OCI-M1 (cell line): ENCODE measurements at places on chromosomes 7 and 10.

GRCh38 chr10:77699080-77699645 lies 61.6 kb upstream of the KCNMA1 start:
- DNase-seq: no peak

- DNase-seq: no peak
These were observed 41.2 kb downstream of the COL13A1 start for GRCh38 chr10:69842882-69843281.

DNA sequence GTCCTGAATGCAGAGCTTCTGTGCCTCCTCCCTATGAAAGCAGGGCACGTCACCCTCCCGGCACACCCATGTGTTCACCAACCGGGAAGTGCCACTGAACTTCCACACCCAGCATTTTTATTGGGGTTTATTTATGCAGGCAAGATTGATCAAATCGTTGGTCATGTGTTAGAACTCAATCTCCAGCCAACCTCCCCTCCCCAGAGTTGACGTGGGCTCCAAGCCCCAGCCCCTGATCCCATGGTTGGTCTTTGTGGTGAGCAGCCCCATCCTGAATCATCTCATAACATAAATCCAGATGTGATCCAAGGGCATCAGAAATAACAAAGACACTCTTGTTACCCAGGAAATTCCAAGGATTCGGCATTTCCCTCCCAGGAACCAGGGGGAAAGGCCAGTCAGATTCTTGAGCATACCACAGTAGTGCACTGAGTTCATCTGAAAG lies 151.2 kb downstream of the TPST1 start:
- DNase-seq: no peak

DNA sequence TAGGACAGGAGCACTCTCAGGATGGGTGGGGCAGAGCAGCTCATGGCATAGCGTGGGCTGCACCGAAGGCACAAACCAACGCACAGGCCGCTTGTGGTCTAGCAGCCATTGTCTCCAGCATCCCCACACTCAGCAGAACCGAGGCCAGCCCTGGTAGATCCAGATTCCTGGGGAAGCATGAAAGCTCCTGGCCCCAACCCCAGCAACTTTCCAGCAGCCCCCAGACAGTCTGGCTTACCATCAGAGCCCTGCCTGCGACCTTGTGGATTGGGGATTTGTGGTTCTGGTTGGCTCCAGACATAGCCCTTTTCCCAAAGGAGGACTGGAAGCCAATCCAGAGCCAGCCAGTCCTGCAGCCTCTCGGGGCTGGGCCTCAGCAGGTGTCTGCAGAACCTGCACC lies 33.8 kb upstream of the MGMT start:
- no peak for DNase-seq

GRCh38 chr7:155227788-155228458 lies 69.8 kb upstream of the INSIG1 start:
- no peak for DNase-seq

GRCh38 chr7:113044394-113044793 lies 42.2 kb downstream of the GPR85 start:
- no peak for DNase-seq

- peak; percentile 14 for DNase-seq
These were observed 537 bp downstream of the FOXK1 start for GRCh38 chr7:4682621-4683042.

DNA sequence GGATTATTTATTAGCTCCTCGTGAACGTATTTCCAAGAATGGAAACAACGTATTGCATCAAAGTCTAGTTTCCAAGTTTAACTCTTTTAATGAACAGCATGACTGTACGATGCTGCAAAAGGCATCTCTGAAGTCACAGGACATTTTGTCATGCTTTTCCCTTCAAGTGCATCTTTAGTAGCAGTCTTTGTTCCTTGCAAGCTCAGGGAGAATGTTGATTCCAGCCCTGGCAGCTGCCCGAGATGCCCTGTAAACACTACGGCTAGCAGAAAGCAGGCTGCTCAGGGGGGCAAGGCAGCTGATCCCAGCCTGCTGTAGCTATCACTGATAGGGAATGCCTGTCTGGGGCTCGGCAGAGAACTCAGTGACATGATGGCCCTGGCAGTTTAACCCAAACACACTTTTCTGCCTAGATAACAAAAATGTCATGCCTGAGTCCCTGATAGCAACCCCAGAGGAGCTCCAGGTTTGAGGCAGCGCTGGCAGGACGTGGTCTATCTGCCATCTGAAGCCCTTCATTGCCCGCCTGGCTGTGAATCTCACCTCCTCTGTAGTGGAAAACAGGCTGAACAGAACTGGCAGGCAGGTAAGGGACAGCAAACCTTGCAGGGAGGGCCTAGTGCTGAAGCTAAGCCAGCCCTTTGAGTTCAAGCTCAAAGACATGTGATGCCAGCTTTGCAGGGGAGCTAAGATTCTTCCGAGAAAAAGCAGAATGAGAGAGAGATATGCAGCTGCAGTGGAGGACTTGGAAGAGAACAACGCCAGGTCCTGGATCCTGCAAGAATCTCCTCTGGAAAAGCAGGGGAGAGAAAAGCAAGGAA lies 264.6 kb downstream of the SNX10 start:
- peak; percentile 39 for DNase-seq

GRCh38 chr10:131810036-131810804 lies 90.6 kb upstream of the PPP2R2D start:
- DNase-seq: no peak

- peak; percentile 69 for DNase-seq
These were observed 31.0 kb upstream of the ABCB4 start for GRCh38 chr7:87506246-87507180.

DNA sequence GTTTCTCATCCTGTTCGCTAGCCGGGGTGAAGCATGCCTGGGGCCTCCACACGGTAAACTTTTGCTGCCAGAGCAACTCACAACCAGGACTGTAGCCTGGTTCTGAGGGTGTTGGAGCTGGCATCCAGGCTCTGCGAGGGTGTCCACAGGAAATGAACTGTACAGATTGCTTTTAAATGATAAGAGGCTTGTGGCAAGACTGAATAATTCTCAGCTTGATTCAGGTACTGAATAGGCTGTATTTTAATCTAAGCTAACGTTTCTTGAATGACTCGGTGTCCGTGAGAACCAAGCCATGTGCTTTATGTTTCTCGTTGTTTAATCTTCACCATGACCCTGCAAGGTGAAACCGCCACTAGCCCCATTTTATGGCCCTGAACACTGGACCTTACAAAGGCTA lies 49.3 kb downstream of the EEPD1 start:
- no peak for DNase-seq

DNA sequence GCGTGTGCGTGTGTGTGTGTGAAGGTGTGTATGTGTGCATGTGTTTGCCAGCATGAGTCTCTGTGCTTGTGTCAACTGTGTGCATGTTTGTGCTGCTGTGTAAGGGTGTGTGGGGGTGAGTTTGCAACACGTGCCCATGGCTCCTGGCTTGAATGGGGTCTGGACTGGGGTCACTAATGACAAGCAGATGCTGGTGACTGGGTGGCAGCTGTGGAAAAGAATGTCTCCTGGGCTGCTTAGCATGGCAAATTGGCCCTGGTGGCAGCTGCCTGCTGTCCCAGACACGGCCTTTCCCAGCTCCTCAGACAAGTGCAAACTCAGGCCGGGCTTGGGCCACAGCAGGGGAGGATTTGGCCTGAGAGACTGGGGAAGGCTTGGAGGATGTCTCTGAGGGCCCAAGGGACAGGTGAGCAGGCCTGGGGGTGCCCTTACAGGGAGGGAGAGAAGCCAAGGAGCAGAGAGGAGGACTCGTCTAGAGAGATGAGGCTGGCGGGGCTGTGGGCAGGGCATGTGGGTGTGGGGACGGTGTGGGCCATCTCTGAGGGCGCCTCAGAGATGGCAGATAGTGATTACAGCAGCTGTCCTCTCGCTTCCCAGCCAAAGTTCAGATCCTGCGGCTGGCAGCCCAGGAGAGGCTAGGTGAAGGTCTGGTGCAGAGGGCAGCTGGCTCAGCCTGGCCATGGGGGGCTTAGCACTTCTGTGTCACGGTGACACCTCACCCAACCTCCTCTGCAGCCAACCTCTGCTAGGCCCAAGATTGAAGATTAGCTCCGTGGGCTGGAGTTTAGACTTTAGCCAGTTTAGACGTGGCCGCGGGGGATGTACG lies 1.5 kb downstream of the AQP1 start:
- no peak for DNase-seq

- DNase-seq: peak; percentile 52
These were observed 99.6 kb upstream of the DIP2C start for GRCh38 chr10:788796-789748.

DNA sequence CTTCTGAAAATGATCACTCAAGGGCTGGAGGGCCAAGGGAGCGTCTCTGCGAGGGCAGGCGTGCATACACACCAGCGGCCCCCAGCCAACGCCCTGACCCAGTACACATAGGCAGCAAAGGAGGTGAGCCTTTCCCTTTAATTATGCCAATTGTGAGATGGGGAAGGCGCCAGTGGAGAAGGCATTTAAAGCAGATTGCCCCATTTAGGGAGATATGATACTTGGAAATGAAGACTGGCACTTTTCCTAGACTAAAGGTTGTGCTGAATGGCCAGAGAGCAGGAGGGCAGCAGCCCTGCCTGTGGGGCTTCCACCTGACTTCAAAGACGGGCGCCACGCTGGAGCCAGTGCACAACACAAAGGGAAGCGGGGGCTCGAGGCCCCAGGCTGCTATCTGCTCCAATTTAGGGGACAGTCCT lies 24.1 kb downstream of the HIPK2 start:
- no peak for DNase-seq

DNA sequence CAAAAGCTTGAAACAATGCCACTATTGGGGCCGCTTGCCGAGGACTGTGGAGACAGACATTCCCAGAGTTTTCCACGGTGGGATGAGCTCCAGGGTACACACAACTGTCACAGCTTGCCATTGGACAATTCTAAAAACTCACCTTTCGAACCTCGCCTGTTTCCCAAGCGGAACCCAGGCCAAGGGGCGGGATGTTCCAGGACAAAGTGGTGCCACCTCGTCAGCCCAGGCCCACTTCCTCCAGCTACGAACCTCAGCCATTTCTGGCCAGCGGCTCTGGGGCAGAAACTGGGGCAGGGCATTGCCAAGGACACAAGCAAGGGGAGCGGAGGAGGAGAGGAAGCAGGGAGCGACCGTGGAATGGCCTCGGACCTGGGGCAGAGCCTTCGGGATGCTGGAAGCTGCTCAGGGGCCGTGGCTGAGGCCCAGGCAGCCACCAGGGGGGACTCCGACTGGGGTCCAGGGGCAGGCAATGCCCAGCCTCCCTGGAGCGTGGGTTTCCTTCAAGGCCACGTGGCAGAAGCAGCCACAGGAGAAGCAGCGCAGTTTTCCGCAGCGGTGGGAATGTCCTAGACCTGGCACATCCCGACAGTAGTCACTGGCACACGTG lies 44.7 kb upstream of the INSIG1 start:
- DNase-seq: no peak

DNA sequence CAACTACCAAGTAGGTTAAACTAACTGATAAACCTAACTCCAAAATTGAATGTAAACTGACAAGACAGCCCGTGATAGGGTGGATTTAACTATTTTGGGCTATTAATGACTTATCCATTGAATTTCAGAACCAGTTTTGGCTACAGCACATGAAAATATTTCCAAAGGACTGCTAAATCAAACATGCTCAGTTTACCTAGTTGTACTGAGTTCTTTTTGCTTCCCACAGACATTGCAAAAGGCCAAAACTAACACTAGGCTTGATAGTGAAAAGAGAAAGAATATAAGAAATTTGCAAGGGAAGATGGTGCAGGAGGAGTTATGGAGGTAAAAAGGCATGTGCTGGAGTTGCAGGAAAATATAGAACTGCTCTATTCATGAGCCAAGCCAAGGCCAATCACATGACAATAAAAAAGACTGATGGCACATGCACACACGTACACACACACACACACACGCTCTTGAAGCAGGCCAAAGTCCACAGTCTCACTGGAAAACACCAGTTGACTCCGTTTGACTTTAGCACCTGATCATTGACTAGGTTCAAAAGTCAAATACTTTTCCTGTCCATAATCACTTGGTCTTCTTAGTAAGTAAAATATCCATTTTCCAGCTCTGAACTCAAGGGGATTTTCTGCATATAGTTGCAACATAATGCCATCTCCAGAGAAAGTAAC lies 76.0 kb upstream of the AGBL3 start:
- no peak for DNase-seq

GRCh38 chr7:52715701-52716100 lies 319.7 kb upstream of the POM121L12 start:
- DNase-seq: no peak

DNA sequence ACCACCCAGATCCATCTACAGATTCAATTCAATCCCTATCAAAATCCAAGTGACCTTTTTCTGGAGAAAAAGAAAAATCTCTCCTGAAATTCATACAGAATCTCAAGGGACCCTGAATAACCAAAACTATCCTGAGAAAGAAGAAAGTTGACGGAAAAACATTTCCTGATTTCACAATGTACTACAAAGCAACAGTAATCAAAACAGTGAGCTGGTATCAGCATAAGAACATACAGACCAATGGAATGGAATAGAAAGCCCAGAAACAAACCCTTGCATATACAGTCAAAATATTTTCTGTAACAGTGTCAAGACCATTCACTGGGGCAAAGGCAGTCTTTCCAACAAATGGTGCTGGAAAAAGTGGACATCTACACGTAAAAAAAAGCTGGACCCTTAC lies 89.9 kb downstream of the JMJD1C start:
- no peak for DNase-seq

GRCh38 chr7:93935102-93935501 lies 13.6 kb downstream of the GNG11 start:
- no peak for DNase-seq

DNA sequence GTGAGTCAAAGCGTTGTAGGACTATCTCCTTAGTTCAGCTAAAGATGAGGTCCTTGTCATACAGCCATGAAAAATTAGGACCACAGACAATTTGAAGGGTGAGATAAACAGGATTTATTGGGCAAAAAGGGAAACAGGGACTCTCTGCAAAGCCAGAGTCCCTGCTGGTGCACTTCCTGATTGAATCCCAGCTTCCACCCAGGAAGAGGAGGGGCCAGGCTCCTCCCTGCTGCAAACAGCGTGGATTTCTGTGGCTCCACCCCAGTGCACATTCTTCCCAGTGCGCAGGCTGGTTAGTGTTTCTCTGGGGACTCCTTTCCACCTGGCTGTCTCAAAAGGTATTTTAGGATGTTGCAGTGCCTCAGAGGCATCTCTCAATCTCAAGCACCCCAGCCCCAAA lies 165.4 kb upstream of the YAE1 start:
- no peak for DNase-seq
